HEK293T (cell line): ENCODE measurements at places on chromosomes 7 and 10.

DNA sequence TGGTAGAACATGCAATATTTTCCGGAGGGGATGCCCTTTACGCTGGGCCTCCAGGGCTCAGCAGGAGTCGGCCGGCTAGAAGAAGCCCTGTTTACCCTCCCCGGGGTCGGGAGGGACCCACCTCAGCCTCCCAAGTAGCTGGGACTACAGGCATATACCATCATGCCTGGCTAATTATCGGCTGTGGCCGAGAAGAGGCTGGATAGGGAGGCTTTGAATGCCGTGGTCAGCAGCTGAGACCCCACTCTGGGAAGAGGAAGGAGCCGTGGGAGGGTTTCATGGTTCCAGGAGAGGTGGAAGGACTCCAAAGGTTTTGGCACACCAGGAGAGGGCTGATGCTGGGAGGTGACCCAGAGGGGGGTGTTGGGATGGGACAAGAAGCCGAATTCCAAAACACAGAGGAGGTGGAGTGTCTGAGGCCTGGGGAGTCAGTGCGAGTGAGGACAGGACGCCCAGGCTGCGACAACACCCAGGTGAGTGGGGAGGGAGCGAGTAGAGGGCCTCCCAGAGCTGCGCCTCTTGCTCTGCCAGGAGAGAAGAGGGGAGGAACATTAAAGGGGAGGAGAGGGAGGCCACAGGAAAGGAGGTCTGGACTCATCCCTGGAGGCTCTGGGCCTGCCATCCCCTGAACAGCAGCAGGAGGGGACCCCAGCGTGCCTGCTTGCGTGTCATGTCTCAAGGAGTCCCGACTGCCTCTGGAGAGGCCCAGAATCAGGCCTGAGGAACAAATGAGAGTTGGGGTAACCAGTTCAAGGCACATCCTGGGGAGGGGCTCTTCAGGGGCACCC lies 19.6 kb downstream of the GRID2IP start:
- no peak for DNase-seq

- DNase-seq: peak; percentile 53
Measured at GRCh38 chr10:100370714-100371481, 23.9 kb downstream of the SCD start.

GRCh38 chr10:78134773-78135306 lies 101.2 kb downstream of the RPS24 start:
- DNase-seq: no peak

DNA sequence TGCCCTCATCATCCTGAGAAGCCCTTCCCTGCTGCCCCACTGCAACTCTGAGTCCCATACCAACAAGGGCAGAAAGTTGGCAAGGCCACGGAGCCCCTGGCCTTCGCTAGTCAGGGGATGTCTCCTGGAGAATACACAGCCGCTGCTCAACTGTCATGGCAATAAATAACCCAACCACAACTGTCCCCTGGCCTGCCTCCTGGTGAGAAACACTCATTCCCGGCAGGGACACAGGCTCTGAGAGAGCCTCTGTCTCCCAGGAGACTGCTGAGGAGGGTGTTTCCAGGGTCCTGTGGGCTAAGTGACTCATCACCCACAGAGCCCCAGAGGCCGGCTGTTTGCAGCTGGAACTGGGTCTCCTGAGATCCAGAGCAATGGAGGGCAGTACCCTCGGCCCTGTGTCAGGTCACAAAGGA lies 354.1 kb downstream of the TNS3 start:
- no peak for DNase-seq

- no peak for DNase-seq
Measured at GRCh38 chr7:47940088-47941013, 7.9 kb downstream of the PKD1L1 start.

DNA sequence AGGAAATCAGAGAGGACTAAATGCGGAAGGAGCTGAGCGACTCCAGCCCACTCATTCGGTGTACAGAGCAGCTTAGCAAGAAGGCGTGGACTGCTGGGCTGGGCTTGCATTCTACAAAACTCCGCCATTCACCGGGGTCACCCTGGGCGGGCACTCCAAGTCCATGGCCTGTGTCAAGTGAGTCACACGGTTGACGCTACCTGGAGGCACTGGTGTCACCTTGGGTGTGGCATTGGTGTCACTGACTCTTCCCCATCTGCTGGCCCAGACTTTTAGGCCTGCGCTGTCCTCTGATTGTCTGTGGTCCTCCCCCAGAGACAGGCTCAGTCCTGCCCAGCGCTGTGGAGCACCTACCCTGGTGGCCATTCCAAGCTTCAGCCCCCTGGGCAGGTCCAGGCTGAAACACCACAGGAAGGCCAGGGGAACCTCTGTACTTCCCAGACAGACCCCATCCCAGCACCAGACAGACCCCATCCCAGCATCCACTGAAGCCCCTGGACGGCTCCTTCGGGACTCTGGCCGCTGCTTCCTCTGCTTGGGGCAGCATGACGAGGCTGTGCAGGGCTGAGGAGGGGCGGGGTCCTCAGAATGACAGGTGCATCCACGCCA lies 30.6 kb upstream of the CNPY1 start:
- DNase-seq: no peak

- DNase-seq: no peak
Measured at GRCh38 chr7:103810112-103810744, 179.2 kb downstream of the RELN start.

DNA sequence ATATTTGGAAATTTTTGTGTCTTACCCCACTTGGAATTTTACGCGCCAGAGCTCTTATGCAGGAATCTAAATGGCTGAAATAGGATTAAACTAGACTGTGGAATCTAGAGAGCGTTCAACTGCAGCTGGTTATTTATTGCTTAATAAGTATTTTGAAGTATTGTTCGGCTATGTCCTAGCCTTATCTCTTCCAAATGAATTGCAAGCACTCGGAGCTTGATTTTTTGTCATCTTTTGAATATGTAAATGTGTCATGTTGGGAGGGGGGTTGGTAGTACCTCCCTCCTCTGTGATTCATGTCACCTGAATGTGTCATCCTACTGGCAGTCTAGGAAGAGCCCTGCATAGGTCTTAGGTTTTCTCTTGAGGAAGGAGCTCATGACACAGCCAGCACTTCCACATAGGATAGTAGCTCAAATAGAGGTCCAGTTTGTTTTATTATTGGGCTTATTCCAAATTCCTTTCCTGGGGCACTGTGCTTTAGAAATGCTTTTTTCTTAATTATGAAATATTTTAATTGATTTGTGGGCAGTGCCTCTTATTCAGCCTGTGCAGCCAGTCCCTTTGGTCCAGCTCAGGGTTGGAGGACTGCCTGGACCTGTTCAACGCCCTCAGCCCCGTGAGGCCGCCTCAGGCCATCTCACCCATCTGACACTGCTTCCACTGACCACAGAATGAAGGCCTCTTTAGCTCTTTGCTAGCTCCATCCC lies 22.5 kb upstream of the TRIL start:
- no peak for DNase-seq
